Stimulated activated CD8-positive, alpha-beta memory T cell treated with anti-CD3 and anti-CD28 coated beads, Interleukin-2, amount 100 ng/mL, for 48 hours (primary cell): ENCODE measurements at places on chromosomes 7 and 10.

DNA sequence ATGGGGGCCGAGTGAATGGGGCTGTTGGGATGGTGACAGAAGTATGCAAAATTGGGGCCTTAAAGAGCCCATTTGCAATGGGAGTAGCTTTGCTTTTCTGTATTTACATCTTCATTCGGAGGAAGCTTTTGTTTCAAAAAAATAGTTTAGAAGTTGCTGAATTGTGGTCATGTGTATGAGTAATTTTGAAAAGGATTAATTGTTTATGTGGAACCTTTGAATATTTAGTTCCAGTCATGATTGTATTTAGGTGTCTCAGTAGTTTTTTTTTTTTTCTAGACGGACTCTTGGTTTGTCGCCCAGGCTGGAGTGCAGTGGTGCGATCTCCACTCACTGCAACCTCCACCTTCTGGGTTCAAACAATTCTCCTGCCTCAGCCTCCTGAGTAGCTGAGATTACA is 37.2 kb downstream of the RBM33 start:
- no peak for DNase-seq

DNA sequence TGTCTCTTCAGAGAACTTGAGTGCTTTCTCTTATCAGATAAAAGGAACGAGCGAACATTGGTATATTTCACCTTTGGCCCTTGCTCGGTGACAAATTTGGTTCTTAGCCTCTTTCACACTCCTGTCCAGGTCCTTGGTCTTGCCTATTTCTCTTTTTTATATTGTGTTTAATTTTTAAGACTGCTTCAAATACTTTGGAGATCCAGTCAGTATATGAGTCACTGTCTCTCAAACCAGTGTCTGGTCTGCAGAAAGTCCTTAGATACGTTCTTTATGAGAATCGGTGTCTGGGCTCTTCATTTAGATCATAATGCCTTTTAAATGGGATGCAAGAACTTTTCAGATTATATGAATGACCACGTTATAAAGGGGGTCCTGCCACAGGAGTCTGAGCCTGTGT is 55.0 kb downstream of the PIK3AP1 start:
- no peak for DNase-seq

- DNase-seq: no peak
These were observed 445.3 kb upstream of the MGMT start for GRCh38 chr10:129021594-129022304.

- DNase-seq: no peak
These were observed 5.0 kb upstream of the PAPOLB start for GRCh38 chr7:4866528-4867496.

DNA sequence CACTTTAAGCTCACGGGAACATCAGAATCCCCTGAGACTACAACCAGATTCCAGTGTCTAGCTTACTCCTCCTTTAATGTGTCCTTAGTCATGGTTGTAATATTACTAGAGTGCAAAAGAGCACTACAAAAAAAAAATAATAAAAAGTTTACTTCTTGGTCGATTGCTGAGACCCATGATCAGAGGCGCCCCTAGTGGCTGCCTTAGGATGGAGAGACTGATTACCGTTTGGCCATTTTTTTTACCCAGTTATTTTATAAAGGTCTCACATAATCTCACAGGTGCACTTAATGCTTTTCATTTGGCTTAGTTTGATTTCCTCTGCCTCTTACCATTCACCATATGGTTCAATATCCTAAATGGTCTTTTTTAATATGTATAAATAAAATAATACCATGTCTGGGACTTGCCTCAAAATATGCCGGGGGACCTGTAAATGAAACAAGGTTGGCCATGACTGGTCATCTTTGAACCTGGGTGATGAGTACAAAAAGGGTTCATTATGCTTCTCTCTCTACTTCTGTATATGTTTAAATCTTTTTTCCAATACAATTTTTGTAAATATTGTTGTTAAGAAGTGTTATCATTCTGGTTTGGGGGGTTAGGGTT is 331.5 kb upstream of the NFE2L3 start:
- no peak for DNase-seq

DNA sequence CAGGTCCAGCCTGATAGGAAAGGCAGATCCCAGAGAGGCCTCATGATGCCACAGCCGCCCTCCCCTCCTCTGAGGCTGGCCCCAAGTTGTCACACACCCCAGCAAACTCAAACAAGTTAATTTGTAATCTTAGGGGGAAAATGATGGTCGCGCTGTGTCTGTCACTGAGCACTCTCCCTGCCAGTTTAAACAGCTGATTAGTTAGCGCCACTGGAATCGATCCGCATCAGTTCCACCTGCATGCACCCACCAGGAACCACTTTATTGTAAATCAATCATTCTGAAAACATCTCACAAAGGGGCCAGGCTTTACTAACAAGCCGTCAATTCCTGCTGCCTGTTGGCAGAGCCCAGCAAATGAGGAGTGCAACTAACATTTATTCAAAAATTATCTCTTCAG is 870.9 kb downstream of the KCNMA1 start:
- DNase-seq: no peak

- DNase-seq: no peak
These were observed 53.9 kb upstream of the CAV2 start for GRCh38 chr7:116445447-116446211.

- no peak for DNase-seq
These were observed 20.1 kb downstream of the LHPP start for GRCh38 chr10:124481717-124482116.

DNA sequence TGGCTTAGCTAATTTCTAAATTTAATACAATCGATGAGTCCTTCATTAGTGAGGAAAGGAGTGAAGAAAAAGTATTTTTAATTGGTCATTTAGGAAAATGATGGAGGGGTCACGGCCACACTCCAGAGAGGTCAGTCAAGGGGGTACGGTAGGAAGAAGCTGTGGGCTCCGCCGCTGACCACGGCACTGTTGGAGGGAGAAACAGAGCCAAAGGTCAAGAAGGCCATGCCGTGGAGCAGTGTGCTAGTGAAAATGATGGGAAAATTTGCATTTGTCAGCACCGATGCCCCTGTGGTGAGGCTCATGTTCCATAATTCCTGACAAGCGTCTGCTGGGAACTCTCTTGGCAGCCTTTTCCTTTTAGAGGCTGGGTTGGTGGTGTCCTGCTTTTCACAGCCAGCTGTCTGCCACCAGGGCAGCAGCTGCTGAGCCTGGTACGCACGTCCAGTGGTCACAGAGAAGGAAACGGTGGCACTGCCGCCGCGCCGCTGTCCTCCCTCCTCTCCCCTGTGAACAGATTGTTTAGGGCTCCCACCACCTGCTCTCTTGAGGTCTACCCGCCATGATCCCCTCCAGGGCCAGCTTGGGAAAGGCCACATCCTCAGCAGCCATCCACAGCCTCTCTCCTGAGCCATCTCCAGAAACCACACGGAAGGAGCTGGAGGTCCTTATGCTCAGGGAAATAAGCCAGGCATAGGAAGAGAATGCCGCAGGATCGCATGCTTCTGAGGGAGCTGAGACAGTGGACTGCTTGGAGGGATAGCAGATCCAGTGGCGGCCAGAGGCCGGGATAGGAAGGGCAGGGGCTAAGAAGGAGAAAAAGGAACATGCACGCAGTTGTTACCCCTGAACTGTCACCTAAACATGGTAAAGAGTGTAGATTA is 263.7 kb upstream of the PPP2R2D start:
- no peak for DNase-seq

GRCh38 chr10:52400562-52400961 is 86.5 kb downstream of the DKK1 start:
- DNase-seq: no peak

GRCh38 chr7:80139236-80139635 is 4.6 kb downstream of the GNAI1 start:
- DNase-seq: no peak

DNA sequence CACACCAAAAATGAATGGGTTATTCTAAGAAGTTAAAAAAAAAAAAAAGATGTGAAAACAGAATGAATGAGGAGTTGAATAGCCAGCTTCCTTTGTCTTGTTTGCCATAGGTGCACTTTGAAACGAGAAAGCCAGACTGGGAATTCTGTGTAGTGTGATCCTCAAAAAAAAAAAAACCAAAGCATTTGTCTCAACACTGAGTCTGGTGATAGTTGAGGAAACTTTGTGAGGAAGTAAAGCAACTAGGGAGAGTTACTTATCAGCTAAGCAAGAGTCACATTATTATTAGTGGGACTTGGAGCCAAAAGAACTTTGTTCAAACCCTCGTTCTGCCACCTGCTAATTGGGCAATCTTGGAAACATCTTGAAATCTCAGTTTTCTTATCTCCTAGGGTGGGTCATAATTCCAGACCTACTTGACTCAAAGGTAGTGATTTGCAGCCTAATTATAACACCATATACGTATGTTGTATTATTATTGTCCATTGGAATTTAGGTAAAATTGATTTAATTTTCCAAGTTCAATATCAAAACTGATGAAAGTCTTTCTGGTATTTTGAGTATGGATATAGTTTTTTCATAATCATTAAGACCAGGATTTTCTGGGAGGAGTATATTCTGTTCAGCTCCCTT is 99.8 kb upstream of the GJD4 start:
- DNase-seq: no peak

DNA sequence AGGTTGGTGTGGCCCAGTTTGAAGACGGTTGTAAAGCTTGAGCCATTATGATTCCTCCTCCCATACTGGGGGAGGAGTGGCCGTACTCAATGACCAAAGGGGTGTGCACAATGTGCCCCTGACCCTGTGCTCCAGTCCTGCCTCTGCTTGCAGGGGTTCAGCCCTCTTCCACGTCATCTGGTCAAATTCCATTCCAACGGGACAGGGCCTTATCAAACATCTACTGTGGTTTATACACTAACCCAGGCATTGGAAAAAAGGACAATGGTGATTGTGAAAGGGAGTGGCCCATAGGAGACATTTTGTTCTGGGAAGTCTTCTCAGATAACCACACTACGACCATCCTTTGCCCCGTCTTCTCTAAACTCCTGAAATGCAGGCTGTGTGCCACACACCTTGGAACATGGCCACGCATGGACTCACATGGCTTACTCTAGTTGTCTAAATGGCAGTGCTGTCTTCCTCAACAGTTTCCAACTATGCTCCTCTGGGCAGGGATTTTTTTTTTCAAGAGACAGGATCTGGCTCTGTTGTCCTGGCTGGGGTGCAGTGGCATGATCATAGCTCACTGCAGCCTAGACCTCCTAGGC is 103.0 kb downstream of the JCAD start:
- DNase-seq: no peak

- no peak for DNase-seq
These were observed 30.5 kb upstream of the MAP3K8 start for GRCh38 chr10:30403494-30403893.

- DNase-seq: no peak
These were observed 518 bp downstream of the AGFG2 start for GRCh38 chr7:100539436-100540006.

DNA sequence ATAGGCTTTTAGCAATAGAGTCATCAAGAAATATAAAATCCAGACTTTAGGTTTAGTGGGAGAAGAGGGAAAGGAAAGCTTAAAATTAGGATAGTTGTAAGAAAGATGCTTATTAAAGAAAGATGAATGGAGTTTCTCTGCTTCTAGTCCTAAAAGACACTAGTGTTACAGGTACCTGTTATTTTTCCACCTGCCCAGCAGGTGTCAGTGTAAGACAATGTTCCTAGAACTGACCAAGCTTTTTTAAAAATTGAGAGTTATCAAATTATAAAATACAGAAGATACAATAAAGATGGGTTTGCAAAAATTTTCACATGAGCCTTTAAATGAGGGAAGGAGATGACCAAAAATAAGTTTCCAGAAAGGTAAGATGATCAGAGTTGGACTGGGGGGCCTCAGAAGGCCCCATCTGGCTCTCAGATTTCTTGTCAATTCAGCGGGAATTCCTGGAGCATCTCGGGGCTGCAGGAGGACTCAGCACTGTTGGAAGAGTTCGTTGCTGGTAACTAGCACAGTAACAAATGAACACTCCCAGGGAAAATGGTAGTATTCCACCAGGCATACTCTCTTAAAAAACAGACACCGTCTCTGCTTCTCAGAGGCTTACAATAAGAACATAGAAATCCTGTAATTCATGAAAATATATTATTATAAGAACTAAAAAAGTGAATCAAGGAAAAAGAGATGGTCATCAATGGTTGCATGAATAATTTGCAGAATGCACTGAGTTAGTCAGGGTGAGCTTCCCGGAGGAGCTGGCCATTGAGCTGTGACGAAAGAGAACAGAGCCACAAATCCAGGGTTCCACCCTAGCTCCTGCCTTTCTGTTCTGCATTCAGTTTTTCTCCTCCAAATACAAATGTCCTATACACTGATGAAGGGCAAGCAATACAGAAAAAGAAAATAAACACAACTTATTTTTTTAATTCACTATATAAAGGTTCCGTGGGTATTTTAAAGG is 71.8 kb upstream of the PIK3CG start:
- DNase-seq: no peak

- no peak for DNase-seq
These were observed 252.7 kb upstream of the MBL2 start for GRCh38 chr10:53025172-53025711.

DNA sequence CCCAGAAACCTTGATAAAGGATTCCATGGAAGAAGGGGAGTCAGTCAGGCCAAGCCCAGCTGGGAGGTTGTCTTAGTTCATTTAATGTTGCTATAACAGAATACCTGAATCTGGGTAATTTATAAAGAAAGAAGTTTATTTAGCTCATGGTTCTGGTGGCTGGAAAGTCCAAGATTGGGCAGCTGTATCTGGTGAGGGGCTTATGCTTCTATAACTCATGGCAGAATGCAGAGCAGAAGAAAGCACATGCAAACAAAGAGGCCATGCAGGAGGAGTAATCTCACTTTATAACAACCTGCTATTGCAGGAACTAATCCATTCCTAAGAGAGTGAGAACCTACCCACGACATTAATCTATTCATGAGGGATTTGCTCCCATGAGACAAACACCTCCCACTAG is 54.2 kb upstream of the ANKRD1 start:
- no peak for DNase-seq

- no peak for DNase-seq
These were observed 261.4 kb downstream of the COBL start for GRCh38 chr7:51055039-51055840.

GRCh38 chr10:62735464-62736167 is 68.9 kb upstream of the ADO start:
- DNase-seq: no peak

DNA sequence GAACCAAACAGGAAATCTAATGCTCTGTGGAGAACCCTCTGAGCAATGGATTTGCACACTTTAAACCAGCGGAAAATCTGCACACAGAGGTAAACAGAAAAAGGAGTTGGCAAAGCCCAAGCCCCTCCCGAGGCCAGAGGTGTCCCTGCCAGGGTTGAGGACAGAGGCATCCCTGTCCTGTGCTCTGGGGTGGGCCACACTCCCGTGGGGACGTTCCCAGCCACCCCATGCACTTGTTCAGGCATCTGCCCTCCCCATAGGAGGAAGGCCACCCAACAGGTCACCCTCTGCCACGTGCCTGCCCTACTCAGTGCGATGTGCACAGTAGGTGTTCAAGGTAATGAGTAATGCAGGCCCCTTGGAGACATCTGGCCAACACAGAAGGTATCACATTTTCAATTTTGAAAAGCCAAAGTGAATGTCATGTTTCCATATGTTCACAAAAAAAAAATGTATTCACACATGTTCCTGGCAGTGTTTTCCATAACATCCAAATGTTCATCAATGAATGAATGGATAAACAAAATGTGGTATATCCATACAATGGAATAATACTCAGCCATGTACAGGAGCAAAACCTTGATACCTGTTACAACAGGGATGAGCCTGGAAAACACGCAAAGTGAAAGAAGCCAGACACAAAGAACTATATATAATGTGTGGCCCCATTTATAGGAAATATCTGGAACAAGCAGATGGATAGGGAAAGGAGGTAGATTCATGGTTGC is 108.1 kb downstream of the EBF3 start:
- DNase-seq: no peak
